Ovary (tissue), 10 donors: ENCODE measurements at places on chromosomes 12 and 14.

GRCh38 chr14:29453045-29453444 lies 474.6 kb downstream of the PRKD1 start:
- no peak for DNase-seq

DNA sequence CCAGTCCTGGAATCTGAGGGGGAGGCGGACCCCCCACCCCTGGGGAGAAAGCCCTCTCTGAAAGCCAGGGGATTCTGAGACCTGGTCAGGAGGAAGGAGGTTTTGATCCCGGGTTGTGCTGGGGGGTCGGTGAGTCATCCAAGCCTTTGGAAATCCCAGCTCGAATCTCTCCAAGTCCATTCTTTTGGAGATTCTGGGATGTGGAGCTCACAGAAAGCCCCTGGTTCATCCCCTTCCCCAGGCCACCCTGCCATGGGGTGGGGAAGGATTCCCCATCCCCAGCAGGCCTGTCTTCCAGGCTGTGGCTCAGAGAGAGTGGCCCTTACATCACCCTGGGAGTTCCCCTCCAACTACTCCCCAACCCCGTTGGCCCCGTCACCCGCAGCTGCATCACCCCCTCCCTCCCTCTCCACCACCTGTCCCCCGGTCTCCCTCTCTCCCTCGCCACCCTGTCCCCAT lies 14.3 kb downstream of the EXOC3L4 start:
- DNase-seq = no peak

- peak; percentile 85 for DNase-seq
These were observed 314.6 kb downstream of the BCL11B start for GRCh38 chr14:98957211-98958047.

DNA sequence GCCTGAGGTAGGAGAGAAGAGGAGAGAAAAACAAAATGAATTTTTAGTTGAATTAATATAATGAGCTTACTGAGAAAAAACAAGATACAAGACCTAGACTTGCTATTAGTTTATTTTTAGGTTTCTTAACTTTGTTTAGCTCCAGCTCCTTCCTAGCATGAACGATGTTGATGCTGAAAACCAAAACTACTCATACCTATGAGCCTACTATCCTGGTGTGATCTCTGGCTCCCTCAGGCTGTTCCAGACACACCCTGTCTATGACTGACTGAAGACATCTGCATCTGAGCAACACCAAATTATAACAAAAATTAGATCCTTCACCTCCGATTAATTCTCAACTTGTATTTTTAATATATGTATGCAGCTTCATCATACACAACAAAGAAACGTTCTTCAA lies 190.4 kb downstream of the SLC5A8 start:
- no peak for DNase-seq

DNA sequence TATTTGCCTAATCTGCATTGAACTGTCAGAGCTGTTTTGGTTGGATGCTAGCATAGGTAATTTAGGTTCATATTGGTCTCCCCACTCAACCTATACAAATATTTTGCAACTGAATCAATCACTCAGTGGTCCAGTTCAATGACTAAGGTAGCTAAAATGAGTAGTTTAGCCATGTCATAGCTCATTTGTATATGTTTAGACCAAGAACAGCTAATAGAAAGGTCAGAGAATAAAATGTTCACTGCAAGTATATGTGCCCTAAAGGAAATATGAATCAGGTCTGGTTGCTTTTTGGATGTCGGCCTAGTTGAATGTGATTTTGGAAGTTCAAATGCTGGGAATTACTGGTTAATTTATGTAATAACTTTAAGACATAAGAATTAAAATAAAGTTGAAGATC lies 883.9 kb downstream of the LRFN5 start:
- DNase-seq = no peak
